ENCODE measurements at places on chromosomes 4 and X.

- no peak for DNase-seq
These were observed 61.8 kb downstream of the CLNK start for GRCh38 chr4:10622728-10623127.

- DNase-seq = no peak
These were observed 1.8 kb downstream of the CAMK2D start for GRCh38 chr4:113759696-113760093.

DNA sequence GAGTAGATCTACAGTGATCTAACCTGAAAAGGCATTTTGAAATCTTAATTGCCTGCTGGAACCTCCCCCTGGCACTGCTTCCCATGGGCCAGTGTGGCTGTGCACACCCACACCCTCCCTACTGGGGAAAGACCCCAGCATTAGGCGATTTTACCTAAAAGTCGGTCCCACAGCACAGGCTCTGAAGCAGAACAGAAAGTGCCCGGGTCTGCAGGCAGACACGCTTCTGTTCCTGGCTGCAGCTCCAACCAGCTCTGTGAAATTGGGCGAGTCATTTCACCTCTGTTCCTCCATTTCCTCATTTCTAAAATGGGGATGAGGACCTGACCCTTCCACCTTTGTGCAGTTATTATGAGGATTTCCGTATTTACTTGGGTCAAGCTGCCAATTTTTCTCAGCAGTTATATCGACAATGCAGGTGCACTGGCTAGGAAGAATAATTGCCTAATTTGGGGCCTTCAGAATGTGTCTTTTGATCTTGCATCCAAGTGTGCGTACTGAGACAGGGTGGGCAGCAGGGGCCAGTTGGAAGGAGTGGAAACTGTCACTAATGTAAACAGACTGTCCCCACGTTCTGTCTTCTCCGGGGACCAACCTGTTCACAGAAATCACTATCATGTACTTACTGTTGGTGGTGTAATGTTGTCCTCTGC is 7.1 kb downstream of the KLF3 start:
- no peak for DNase-seq

DNA sequence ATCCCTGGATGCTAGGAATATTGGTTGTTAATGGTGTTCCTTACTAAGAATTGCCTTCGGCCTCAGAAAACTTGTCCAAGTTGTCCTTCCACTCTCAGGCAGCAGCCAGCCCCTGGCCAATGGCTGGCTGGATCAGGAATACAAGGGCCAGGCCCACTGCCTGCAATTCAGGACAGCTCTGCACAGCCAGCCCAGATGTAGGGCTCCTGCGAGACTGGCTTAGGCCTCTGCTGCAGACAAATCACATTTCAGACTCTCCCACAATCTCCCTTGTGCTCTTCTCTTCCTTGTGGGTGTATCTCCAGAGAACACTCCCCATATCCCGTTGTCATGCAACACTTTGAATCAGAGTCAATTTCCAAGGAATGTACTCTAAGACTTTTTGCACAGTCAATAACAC is 747.6 kb upstream of the FTHL17 start:
- no peak for DNase-seq

GRCh38 chr4:104795264-104795939 is 300.7 kb upstream of the CXXC4 start:
- no peak for DNase-seq

GRCh38 chr4:8132947-8133705 is 25.5 kb downstream of the ABLIM2 start:
- DNase-seq = no peak

DNA sequence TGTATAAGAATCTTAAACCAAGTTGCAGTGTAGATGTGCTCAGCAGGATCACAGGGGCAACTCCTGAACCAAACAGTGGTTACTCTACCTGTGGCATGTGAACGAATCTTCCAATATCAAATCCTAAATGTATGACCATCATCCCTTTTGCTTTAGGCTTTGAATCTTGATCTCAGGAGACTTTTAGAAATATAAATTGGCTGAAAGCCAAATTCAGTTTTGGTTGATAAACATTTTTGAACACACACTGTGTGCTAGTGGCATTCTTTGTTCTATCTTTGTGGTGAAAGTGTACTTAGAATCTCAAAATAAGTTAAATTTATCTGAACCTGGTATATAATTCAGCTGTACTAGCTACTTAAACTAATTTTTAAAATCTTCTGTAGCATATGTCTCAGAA is 4.6 kb upstream of the ARHGAP6 start:
- no peak for DNase-seq

- no peak for DNase-seq
These were observed 200.3 kb upstream of the TENM3 start for GRCh38 chr4:182042945-182043344.

GRCh38 chr4:15912961-15913630 is 25.4 kb downstream of the FGFBP1 start:
- no peak for DNase-seq

DNA sequence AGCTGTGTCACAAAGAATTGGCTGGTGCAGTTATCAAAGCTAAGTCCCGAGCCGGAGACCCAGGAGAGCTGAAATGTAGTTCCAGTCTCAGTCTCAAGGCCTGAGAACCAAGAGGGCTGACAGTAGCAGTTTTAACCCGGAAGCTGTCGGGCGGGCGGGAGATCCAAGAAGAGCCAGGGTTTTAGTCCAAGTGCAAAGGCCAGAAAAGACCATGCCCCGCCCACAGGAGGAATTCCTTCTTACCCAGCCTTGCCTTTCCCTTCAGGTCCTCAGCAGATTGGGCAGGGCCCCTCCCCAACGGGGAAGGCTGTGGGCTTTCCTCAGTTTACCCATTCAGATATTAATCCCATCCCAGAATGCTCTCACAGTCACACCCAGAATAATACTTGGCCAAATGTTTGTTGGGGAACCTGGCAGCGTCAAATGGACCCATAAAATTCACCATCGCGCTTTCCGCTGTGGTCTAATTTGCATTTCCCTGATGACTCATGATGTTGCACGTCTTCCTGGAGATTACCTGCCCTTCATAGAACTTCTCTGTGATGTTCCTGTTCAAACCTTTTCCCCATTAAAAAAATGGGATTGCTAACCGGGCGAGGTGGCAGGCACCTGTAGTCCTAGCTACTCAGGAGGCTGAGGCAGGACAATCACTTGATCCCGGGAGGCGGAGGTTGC is 16.2 kb downstream of the MAEA start:
- DNase-seq = no peak
